ENCODE measurements at places on chromosomes 5 and 9.
A peak's percentile ranks its signal among the peaks of the same experiment; 100 is the strongest.

GRCh38 chr5:95848701-95849100 lies 26.2 kb upstream of the GLRX start:
- DNase-seq: no peak

DNA sequence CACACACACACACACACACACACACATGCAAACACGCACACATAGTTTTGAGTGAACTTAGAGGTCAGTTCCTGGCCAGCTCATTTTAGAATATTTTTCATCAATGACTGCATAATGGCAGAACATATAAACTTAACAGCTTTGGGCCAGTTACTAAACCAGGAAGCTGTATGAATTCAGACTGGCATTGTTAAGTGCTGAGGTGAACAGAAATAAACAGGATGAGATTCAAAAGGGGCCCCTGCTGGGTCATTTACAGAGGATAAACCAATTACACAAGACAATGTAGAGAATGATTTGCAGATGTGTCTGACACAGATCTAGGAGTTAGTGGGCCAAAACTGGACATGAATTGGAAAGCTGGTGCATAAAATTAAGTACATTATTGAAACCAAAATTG lies 44.6 kb downstream of the MARCHF11 start:
- no peak for DNase-seq

- no peak for DNase-seq
Observed at GRCh38 chr9:126513159-126514036, 100.3 kb upstream of the LMX1B start.

DNA sequence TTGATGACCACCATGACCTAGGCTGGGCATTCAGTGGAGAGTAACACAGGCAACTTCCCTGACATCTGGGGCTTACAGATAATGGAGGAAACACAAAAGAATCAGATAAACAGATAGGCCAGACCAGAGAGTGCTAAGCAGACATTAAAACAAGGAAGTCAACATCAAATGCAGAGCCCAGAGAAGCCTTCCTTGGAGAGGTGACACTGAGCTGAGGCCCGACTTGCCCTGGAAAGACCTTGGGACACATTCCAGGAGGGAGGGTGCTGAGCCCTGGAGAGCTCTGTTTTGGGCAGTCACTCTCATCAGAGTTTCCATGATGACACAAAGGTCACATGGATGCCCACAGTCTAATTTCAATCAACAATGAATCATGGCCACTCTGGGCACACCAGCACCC lies 31.9 kb upstream of the C5orf58 start:
- DNase-seq: no peak

GRCh38 chr5:179263391-179264052 lies 81.7 kb downstream of the ADAMTS2 start:
- DNase-seq: peak; percentile 1

- no peak for DNase-seq
Observed at GRCh38 chr5:175035882-175036533, 311.6 kb downstream of the MSX2 start.

GRCh38 chr9:90433398-90433941 lies 209.2 kb downstream of the DIRAS2 start:
- DNase-seq: no peak

DNA sequence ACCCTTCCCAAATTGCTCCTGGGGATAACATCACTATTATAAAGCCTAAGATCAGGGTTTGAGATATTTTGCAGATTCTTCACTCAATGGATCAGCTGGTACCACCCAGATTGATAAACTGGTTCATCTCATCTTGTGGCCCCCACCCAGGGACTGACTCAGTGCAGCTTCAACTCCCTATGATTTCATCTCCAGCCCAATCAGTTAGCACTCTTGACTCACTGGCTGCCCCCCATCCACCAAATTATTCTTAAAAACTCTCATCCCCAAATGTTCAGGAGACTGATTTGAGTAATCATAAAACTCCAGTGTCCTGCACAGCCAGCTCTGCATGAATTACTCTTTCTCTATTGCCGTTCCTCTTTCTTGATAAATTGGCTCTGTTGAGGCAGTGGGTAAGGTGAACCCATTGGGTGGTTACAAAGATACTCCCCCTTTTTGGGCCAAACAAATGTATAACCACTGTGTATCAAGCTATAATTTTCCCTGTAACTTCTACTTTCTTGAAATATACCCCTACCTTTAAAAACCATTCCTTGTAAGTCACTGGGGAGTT lies 263.3 kb upstream of the IL12B start:
- no peak for DNase-seq

GRCh38 chr9:133725886-133726285 lies 12.3 kb downstream of the SARDH start:
- DNase-seq: no peak

DNA sequence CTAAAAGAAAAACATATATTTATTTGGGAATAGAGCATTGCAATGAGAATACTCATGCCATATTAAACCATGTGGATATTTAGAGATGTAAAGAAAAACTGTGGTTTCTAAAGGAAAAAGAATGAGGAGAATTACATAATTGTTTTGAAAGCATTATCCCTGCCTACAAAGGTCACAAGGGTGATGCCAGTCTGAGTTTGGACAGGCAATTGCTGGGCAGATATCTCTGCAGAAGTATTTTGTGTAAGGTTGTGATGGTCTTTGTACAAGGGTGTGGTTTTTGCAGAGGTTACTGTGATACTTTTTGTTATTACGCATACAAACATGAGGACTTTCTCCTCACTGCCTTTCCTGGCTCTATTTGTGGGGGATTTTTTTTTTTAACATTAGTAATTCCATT lies 2022.9 kb upstream of the CDH6 start:
- DNase-seq: no peak

DNA sequence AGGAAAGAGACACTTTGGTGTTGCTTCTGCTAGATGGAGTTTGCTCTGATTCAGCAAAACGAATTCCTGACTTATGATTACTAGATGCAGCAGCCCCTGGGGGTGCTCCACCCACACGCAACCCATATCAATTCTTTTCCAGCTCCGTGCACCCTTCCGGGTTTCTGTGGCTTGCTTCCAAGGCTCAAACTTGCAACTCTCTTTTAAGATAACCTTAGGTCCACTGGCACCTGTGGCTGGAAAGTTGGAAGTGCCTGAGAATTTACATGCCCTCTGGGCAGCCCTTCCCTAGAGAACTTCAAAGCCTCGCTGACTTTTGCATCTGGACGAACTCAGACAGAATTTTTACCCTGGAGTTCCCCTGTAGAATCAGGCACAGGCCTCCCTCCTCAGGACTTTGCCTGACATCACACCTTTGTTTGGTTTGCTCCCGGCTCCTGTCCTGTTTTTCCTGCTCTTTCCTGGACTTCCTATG lies 224.9 kb downstream of the SNX18 start:
- DNase-seq: no peak

GRCh38 chr9:88991066-88992034 lies at the start of gene S1PR3:
S1PR3 (plus strand) TSS chr9:88991468; CDS start chr9:89001201, 9,733 bp downstream.
- DNase-seq: peak; percentile 49

- no peak for DNase-seq
Observed at GRCh38 chr9:93376411-93376810, 75.1 kb upstream of the FAM120A start.

DNA sequence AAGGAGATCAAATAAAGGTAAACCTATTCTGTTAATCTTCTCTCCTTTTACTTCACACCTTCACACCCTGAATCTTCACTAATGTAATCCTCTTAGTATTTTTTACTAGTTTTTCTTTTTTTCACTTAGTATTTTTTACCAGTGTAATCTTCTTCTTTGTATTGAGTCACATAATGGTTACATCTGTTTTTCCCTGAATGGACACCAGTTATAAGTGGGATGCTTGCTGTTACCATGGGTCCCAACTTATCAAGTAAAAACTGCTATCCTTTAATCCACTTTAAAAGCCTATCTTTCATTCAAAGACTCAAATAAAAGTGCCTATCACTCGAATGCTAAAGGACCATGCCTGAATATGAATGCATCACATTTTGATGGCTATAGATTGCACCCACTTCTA lies 15.1 kb downstream of the ZFAND5 start:
- DNase-seq: no peak

GRCh38 chr9:87405677-87406542 lies 91.8 kb upstream of the DAPK1 start:
- no peak for DNase-seq

GRCh38 chr9:107874591-107875369 lies 385.2 kb upstream of the KLF4 start:
- DNase-seq: no peak

DNA sequence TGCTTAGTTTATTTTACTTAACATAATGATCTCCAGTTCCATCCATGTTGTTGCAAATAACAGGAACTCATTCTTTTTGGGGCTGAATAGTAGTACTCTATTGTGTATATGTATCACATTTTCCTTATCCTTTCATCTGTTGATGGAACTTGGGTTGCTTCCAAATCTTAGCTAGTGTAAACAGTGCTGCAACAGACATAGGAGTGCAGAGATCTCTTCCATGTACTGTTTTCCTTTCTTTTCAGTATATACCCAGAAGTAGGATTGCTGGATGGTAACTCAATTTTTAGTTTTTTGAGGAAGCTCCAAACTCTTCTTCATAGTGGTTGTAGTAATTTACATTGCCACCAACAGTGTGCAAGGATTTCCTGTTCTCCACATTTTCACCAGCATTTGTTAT lies 138.8 kb upstream of the POC5 start:
- DNase-seq: no peak

- DNase-seq: no peak
Observed at GRCh38 chr5:29089591-29090130, 2051.3 kb upstream of the CDH9 start.

DNA sequence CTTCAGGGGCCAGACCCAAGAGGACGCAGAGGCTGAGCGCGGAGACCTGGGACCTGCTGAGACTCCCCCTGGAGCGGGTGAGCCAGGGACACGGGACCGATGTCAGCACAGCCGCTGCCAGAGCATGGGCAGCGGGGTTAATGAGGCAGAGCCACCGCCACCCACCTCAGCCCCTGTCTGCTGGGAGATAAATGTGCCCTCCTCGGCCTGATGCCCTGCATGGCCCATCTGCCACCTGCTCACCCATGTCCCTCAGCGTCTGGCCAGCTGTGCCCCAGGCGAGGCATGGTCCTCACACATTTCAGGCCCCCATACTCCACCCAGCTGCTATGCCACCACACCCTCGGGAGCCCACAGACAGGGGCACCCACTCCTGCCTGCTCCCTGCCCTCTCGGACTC lies 14.9 kb downstream of the DNLZ start:
- DNase-seq: no peak

- DNase-seq: no peak
Observed at GRCh38 chr9:84277646-84278045, 62.9 kb downstream of the SLC28A3 start.

GRCh38 chr5:94702729-94703128 lies 84.3 kb downstream of the SLF1 start:
- no peak for DNase-seq

DNA sequence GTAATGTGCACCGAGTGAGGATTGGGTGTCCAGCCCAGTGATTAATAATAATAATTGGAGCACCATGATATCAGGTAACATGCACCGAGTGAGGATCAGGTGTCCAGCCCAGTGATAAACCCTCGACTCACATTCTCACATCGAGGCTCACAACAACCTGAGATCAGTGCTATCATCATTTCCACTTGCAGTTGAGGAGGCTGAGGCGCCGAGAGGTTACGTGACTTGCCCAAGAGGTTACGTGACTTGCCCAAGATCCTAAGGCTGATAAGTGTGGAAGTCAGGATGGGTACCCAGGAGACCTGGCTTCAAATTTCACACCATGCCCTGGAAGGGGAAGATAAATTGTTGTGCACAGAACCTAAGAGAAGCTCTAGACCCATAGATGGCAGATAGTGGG lies 189.4 kb downstream of the MED10 start:
- DNase-seq: no peak

- no peak for DNase-seq
Observed at GRCh38 chr5:95667061-95667618, 15.7 kb downstream of the SPATA9 start.

GRCh38 chr9:76835571-76836283 lies 70.2 kb downstream of the PRUNE2 start:
- DNase-seq: no peak

DNA sequence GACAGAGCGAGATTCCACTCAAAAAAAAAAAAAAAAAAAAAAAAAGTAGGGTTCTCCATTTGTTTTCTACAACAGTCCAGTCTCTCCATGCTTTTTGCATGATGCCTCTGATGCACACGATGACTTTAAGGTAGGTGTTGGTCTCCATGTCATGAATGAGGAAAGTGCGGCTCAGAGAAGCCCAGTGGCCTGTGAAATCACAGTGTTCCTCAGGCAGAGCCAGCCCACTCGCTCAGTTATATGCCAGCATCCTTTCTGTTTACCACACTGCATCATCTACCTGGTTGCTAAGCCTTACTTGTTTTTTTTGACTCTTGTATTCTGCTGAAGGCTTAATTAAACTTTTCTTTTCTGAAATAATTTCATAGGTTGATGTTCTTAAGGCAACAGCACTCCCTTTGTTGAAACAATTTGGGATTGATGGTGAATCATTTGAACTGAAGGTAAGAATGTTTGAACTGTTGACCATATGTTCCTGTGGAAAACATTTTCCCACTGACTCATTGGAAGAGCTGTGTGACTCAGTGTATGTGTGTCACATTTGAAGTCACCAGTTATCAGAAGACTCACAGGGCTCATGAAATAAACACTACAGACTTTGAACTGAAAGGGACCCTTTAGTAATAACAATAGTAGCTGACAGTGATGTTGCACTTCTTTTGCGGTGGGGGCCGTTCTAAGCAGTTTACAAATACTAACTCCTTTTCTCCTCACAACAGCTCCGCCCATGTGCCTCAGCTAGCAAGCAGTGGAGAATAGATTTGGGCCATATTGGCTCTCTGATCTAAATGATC lies 40.2 kb downstream of the RCL1 start:
- DNase-seq: peak; percentile 80

- peak; percentile 60 for DNase-seq
Observed at GRCh38 chr9:136399176-136400037, 563 bp downstream of the SNAPC4 start.

- DNase-seq: no peak
Observed at GRCh38 chr5:83451955-83452354, 19.6 kb upstream of the VCAN start.

DNA sequence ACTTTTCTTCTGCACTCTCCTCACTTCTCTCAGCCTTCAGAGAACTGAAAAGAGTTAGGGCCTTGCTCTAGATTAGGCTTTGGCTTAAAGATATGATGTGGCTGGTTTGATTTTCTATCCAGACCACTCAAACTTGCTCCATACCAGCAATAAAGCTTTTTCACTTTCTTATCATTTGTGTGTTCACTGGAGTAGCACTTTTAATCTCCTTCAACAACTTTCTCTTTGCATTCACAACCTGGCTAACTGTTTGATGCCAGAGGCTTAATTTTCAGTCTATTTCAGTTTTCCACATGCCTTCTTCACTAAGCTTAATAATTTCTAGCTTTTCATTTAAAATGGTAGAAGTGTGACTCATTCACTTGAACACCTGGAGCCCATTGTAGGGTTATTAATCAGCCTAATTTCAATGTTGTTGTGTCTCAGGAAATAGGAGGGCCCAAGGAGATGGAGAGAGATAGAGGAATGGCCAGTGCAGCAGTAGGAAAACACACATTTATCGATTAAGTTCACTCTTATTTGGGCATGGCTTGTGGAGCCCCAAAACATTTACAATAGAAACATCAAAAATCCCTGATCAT lies 5.9 kb downstream of the ATPSCKMT start:
- no peak for DNase-seq

- DNase-seq: peak; percentile 3
Observed at GRCh38 chr9:93309889-93310425, 126.0 kb downstream of the WNK2 start.

- no peak for DNase-seq
Observed at GRCh38 chr9:97617939-97618416, 15.2 kb downstream of the TSTD2 start.

GRCh38 chr9:14485366-14485765 lies 171.4 kb upstream of the NFIB start:
- no peak for DNase-seq
